ENCODE measurements at places on chromosomes 3 and 15.

GRCh38 chr15:78301828-78302227 lies 2.4 kb upstream of the SKIC8 start:
- DNase-seq: no peak

GRCh38 chr15:57235873-57236272 lies 140.4 kb upstream of the CGNL1 start:
- no peak for DNase-seq

GRCh38 chr3:142332390-142332789 lies 107.0 kb upstream of the GK5 start:
- no peak for DNase-seq

DNA sequence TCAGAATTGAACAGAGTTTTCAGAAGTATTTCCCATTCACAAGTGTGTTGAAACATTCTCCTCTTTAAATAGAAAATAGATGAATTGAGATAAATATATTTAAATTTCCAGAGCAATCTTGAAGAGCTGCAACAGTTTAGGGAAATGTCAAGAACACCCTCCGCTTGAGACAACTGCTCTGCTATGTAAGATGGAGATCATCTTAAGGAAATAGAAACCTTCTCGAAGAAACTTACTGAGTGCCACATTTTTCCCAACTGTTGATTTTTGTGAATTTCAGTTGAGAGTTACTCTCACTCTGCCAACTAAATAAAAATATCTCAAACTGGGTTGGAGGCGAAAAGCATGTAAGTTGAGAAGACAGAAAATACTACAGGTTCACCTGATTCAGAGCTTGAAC lies 78.0 kb downstream of the SUCLG2 start:
- no peak for DNase-seq

GRCh38 chr15:86312486-86312885 lies 232.8 kb downstream of the AGBL1 start:
- no peak for DNase-seq
